ENCODE measurements at places on chromosomes 5 and 9.

DNA sequence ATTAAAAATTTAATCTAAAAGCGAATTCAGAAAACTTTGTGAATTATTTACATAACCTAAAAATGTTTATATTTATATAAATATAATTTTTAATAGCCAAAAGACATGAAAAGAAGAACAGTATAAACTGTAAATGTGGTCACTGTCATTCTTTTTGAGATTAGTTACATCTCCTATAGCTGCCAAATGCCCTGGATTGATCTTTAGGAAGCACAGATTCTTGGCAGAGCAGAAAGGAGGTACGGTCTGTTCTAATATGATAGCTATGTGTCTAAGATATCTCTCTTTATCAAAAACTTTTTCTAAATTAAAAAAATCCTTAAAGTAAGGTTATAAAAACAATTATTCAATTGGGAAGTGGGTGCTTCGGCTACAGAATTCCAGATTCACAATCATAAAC is 151.0 kb downstream of the LPAR1 start:
- DNase-seq, result no peak

GRCh38 chr9:72911816-72912215 is 41.0 kb downstream of the ALDH1A1 start:
- DNase-seq, result no peak

DNA sequence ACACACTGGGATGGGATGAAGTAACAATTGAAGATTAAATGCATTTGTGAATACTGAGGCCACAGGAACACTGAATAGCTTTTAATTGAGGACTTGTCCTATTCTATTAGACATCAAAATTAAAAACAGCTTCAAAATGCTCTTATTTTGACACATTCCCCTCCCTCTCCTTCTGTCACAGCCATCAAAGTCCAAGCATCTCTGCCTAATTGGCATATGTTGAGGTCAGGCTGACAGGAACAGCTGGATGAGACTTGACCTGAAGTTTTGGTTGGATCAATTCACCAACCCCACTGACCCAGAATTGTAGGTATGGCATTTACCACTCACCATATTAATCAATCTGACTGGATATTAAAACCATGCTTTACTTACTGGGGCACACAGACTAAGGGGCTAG is 96.3 kb downstream of the PTCH1 start:
- no peak for DNase-seq

DNA sequence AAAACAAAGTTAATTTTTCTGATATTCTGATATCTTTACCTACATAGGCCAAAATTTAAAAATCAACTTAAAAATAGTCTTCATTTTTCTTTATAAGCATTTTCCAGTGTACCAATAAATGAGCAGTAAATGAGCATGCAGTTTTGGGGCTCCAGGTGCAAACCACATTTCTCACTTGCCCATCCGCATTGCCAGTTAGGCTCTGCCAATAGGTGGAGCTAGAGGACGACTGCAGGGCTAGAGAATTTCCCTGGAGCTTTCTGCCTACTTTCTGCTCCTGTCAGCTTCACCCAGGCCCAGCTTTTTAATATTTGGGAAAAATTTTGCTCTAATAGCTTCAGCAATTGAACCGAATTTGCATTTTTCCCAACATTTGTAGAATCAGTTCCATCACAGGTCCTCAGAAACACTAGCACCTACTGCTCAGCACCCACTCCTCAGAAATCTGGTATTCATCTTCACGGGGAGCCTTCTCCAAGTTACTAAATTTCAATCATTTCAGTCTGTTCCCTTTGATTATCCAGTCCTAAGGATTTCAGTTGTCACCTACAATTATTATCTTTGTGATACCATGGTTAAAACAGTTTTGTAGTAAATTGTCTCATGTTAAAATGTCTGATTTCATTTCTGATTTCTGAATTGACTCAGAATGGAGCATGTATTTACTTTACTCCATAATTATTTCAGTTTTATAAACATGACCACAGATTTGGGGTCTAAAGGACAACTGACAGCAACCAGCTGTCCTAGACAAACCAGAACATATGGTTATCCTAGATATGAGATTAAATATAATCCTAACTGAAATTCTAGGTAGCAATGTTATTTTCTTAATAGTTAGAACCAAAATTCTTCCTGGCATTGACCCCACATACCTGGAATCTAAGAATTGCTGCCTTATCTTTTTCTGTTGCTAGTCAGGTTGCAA is 104.6 kb upstream of the FAM174A start:
- DNase-seq, result peak; percentile 68

- no peak for DNase-seq
Observed at GRCh38 chr9:91705386-91705785, 244.6 kb downstream of the ROR2 start.

- no peak for DNase-seq
Observed at GRCh38 chr9:84708400-84708799, 38.9 kb downstream of the NTRK2 start.

Measured in suppressor macrophage treated with lipopolysaccharide for 4 hours (primary cell).